Posterior cingulate gyrus (tissue), 11 donors: ENCODE measurements at places on chromosomes 4 and X.

DNA sequence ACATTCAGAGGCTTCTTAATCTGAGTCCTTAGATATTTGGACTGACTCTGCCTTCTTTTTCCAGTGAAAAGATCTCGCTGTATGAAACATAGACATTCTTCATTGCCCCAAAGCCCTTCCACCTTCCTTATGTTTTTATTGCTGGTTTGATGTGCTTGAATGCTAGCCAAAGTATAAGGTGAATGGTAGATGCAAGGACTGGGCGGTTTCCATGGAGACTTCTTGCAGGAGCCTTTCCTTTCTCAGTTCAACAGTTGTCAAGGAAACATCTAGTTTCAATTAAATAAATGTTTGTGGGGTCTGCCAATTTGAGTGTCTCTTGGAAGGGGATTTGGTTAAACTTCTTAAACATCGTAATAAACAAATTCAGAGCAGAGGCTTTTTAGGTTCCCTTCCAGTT, 46.0 kb downstream of the REPS2 start:
- DNase-seq = no peak

- DNase-seq = no peak
Measured at GRCh38 chr4:106334741-106335470, 18.6 kb downstream of the AIMP1 start.

- DNase-seq = no peak
Measured at GRCh38 chr4:42819863-42820514, 72.5 kb upstream of the GRXCR1 start.

- DNase-seq = no peak
Measured at GRCh38 chr4:3192827-3193226, 56.1 kb upstream of the MSANTD1 start.

- no peak for DNase-seq
Measured at GRCh38 chrX:21853578-21853977, 2.2 kb upstream of the YY2 start.
